ENCODE measurements at places on chromosomes 16 and 17.
A peak's percentile ranks its signal among the peaks of the same experiment; 100 is the strongest.

GRCh38 chr17:19460700-19461099, 49.7 kb downstream of the RNF112 start:
- H3K27ac ChIP-seq = no peak overlapping the region
- no peak for DNase-seq
- no peak overlapping the region for H3K4me3 ChIP-seq

GRCh38 chr17:42429726-42430447, 6.8 kb upstream of the CAVIN1 start:
- H3K27me3 ChIP-seq = no peaks in the 10 kb centered on the region
- peaks cover 11% of the 10 kb centered on the region for H3K4me1 ChIP-seq
- no peak overlapping the region for H3K4me3 ChIP-seq
- H3K36me3 ChIP-seq = no peaks in the 10 kb centered on the region

GRCh38 chr17:75557852-75558665, 29.5 kb upstream of the MYO15B start:
- DNase-seq = no peak
- H3K4me1 ChIP-seq = peaks cover 72% of the 10 kb centered on the region
- no peaks in the 10 kb centered on the region for H3K27me3 ChIP-seq
- peak overlapping the region; percentile 82 for H3K27ac ChIP-seq
- H3K4me3 ChIP-seq = no peak overlapping the region
- no peaks in the 10 kb centered on the region for H3K36me3 ChIP-seq

GRCh38 chr17:74954665-74955421, 17.7 kb downstream of the HID1 start:
- no peak overlapping the region for H3K4me3 ChIP-seq
- H3K27ac ChIP-seq = no peak overlapping the region
- DNase-seq = no peak
- no peaks in the 10 kb centered on the region for H3K36me3 ChIP-seq
- H3K27me3 ChIP-seq = no peaks in the 10 kb centered on the region
- H3K4me1 ChIP-seq = no peaks in the 10 kb centered on the region

DNA sequence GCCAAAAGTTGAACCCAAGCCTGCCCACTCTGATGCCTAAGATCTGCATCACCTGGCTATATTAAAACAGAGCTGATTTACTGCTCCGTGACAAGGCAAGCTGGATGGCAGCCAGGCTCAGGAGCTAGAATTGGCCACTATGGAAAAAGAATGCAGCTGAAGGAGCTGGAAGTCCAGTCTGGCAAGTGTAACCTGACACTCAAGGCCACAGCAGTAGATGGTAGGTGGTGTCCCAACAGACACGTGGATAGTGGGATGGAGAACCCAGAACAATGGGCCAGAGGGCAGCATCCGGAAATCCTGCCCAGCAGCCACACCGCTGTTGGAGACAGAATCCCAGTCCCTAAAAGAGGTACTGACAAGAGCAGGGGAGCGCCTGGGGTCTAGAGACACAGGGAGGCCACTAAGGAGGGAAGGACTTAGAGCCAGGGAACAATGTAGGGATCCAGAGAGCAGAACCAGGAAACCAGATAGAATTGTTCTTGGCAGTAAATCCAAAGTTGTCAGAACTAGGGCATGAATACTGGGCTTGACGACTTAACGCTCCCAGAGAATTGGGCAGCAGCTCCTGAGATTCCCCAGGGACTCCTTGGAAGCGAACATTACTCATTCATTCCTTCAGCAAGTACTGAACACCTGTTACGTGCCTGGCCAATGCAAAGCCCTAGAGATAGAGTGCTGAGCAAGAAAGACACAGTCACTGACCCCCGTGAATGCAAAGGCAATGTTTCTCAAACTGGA, 85.7 kb downstream of the CDYL2 start:
- H3K27me3 ChIP-seq = no peaks in the 10 kb centered on the region
- no peak overlapping the region for H3K4me3 ChIP-seq
- H3K4me1 ChIP-seq = no peaks in the 10 kb centered on the region
- no peaks in the 10 kb centered on the region for H3K36me3 ChIP-seq

DNA sequence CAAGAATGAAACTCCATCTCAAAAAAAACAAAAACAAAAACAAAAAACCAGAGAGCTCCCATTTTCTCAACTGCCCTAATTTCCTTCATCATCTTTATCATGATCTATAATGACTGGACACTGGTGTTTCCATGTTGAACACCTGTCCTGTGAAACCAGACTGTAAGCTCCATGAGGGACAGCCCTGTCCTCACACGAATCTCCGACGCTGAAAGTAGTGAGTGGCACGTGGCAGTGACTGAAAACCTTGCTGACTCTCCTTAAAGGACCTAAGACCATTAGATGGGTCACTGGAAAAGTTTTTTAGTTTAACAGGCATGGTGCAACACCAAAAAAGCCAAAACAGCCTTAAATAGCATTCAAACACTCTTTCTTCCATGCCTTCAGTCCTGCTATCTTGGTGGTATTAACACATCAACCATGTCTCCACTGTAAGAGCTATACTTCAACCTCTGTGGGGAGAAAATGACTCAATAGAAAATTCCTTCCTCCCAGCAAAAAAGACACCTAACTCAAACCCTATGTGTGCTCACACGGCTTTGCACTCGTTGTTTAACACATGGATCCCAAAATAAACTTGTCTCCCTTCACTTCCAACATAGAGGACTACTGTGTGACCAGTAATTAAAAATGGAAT, 8.3 kb downstream of the AXIN2 start:
- H3K36me3 ChIP-seq = no peaks in the 10 kb centered on the region
- no peak for DNase-seq
- no peaks in the 10 kb centered on the region for H3K4me1 ChIP-seq
- H3K4me3 ChIP-seq = no peak overlapping the region
- no peaks in the 10 kb centered on the region for H3K27me3 ChIP-seq
- H3K27ac ChIP-seq = no peak overlapping the region

Data from Panc1 (cell line).